GM10248 (cell line): ENCODE measurements at places on chromosomes 2 and 18.

DNA sequence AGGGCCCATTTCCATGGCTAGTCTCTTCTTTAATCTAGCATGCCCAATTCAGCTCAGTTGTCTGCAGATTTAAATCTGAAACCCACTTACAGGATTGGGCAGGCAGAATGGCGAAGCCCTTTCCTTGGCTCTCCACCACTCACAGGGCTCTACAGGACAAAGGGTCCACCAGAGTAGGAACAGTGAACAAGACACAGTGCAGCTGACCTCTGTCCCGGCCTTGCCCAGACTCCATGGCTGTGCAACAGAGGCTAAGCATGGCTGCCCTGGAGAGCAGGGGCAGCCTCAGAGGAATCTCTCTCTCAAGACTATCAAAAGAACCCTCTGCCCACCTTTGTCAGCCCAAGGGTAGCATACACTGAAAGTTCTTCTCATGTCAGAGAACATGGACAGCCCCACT lies 9.7 kb upstream of the ATP6V1B1 start:
- DNase-seq, result no peak

GRCh38 chr18:34773961-34774766 lies 64.1 kb downstream of the DTNA start:
- DNase-seq, result no peak

DNA sequence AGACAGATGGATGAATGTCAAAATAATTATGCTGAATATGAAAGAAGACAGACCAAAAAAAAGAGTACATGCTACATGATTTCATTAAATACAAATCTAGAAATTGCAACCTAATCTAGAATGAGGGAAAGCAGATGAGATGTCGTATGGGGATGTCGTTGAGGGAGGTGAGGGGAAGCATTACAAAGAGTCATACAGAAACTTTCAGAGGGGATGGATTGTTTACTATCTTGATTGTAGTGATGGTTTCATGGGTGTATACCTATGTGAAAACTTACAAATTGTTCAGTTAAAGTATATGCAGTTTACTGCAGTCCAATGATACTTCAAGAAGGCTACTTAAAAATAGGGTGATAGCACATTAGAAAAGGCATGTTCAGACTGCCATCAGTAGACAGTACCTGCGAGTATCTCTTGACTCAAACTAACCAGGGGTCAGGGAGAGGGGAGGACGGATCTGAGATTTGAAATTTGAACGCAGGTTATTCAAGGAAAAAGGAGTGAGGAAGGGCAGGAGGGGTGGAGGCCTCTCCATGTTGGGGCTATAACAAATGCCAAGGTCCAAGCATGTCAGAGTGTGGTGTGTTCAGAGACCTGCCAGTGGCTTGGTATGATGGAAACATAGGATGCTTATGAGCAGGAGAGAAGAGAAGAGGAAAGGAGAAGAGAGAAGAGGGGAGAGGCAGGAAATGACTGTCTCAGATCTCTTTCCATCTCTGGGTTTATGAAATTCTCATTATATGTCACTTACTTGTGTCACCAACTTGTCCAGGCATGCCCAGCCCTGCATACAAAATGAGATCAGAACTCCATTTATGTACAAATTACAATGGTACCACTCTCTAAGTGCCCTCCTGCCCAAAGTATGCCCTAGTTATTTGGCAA lies 257.3 kb upstream of the CXCR4 start:
- DNase-seq, result no peak

DNA sequence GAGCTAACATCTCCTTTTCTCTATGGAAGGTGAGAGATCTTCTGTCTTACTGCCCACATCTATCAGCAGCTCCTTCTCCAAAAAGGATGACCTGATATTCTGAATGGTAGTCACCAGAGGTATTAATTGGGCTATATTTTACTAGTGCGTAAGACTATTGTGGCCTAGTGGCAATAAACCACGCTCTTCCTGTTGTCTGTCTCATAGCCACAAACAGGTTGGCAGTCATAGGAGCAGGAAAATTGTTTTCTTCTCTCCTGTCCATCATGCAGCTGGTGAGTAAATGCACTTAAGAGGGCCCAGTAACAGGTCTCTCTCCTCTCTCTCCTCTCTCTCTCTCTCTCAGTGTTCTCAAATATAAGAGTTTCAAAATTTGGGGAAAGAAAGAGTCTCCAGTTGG lies 856.8 kb upstream of the ACVR2A start:
- DNase-seq, result no peak

- no peak for DNase-seq
Observed at GRCh38 chr2:191970867-191971266, 124.0 kb upstream of the CAVIN2 start.

GRCh38 chr2:174575124-174575776 lies 22.4 kb downstream of the WIPF1 start:
- DNase-seq, result no peak

- DNase-seq, result no peak
Observed at GRCh38 chr18:63043516-63043915, 276.1 kb downstream of the BCL2 start.
